ENCODE measurements at places on chromosomes 1 and 21.

- no peak for DNase-seq
These were observed 54.6 kb downstream of the PRKCZ start for GRCh38 chr1:2104621-2105427.

DNA sequence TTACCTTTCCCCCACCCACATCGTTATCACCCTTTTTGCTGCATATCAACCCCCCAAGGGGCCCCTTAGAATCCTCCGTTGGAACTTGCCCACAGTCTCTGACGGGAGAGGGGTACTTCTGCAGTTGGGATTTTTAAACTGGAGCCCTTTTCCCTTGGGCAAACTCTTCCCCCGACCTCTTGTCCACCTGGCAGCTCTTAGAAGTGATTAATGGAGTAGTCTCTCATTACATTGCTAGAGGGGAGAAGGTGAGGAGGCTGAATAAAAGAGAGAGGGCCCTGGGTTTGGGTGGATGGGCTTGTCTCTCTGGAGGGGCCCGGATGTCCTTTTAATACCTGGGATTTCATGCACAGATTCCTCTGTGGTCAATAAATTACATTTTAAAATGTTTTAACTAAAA is 27.2 kb upstream of the TSPAN2 start:
- no peak for DNase-seq

DNA sequence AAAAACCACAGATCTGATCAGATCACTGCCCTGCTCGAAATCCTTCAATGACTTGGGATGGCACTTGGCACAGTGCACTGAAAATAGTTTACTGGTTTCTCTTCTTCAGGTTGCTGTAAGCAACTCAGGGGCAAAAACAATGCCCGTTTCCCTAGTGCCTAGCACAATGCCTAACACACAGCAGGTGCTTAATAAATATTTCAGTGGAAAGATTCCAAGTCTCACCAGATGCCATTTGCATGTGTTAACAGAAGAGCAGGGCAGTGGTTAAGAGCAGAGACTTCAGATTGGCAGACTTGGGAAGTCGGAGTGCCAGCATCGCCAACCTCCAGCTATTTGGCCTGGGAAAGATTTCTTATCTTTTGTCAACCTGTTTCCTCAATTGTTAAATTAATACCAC is 10.9 kb upstream of the METTL25B start:
- peak; percentile 70 for DNase-seq

GRCh38 chr1:116481934-116482333 is 88.9 kb downstream of the CD58 start:
- DNase-seq, result no peak

DNA sequence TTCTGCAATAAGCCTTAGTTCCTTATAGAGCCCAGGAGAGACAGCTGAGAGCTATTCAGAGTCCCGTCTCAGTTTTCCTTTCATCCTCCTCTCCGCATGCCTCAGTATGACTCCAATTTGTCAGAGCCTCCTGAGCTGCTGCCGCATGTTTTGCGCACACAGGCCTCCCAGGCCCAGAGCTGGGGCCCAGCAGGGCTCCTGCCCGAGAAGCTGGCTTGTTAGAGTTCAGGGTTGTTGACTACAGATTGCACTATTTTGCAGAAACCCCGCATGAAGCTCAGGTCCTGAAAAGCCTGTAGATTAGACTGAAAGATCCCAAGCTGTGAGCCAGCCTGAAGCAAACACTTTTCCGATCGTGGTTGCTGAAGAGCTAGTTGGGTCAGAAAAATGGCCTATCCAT is 51.5 kb downstream of the IGSF5 start:
- no peak for DNase-seq

DNA sequence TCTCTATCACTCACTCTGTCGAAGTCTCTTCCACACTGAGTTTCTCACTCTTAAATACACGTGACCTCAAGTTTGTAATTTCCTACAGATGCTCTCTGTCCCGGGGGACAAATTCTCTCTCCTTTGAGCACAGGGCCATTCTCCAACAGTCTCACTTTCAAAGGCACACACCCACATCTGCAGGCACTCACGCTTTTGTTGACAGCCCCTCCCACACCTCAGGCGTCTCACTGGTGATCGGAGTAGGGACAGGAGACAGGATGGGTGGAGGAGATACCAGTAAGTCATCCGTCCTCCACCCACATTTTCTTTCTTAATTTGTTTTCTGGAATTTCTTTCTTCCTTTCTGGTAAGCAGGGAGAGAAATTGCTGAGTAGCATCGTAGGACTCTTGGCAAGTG is 40.6 kb upstream of the GREM2 start:
- no peak for DNase-seq

DNA sequence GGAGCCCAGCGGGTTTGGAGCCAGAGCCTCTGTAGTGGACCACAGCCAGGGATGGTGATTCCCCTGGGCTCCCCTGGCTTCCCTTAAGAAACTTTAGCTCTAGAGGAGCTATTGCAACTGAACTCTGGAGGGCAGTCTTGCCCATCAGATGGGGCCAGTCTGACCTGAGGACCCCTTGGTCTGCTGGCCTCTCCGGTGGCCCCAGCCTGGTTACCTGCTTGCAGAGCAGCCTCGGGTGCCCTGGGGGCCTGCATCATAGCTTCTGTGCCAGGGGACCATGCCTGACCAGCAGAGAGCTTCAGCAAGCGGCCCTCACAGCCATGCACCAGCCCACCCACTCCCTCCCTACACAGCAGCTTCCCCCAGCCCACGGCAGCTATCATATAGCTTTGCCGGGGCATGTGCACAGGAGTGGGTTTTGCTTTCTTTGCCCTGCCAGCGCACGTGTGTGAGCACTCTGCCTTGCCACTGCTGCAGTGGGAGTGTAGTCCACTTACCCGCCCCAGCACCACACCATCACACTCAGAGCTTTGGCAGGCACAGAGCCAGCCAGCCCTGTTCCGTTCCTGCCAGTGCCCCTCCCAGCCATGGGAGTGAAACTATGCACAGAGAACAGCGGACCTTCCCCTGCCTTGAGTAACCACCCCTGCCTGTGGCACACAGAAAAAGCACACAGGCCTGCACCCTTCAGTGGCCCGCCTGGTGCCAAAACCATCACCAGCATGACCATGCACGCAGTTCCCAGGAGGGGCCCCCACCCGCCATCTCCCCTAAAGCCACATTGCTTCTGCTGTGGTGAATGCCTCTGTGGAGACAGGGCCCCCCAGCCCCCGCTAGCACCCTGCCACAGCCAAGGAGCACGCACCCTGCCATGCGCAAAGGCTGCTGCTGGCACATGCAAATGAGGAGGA is 442.9 kb upstream of the NEGR1 start:
- DNase-seq, result no peak

GRCh38 chr1:960363-961131 is at the start of gene KLHL17:
KLHL17 (plus strand) TSS chr1:960584; CDS start chr1:960694, 110 bp downstream.
- peak; percentile 90 for DNase-seq

DNA sequence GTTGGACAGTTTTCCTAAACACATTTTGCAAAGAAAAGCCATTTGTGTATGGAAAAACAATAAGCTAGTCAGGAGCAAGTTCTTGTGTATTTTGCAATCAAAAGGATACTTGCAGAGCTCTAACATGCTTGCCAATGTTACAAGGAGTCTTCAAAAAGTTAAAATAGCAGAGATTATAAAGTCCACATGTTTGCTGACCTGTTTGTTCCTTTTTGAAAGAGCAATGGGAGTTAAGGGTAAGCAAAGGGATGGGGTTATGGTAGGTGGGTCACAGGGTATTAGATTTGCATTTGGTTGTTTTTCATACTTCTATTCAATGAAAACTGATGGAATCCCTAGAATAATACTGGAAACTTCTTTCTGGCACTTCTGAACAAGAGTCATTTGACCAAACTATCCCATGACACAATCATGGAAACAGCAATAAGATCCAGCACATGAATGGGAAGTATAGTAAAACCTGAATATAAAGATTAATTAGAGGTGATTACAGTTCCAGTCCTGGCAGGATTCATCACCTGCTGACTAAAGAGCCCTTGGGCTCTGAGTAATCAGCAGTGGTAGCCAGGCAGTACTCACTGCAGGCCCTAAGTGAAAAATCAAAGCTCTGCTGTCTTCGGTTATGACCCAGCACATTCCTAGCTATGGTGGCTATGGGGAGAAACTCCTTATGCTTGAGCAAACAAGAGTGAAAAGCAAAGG is 27.1 kb upstream of the ZC3H11B start:
- peak; percentile 36 for DNase-seq

- DNase-seq, result no peak
These were observed 43.7 kb downstream of the DISP3 start for GRCh38 chr1:11522400-11523235.

- DNase-seq, result no peak
These were observed 5.2 kb downstream of the AGO1 start for GRCh38 chr1:35888255-35888654.

DNA sequence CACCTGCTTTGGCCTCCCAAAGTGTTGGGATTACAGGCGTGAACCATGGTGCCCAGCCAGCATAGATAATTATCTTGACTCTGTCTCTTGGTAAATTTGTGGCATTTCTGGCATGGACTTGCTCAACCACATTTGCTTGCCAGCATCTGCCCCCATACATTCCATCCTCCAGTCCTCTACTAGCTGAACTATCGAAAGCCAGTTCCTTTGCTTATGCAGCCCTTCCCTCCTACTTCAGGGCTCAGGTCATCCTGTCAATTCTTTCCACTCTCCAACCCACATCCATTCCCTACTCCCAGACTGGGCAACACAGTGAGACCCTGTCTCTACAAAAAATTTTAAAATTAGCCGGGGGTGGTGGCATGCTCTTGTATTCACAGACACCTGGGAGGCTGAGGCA is 13.0 kb upstream of the UQCRHL start:
- peak; percentile 37 for DNase-seq

DNA sequence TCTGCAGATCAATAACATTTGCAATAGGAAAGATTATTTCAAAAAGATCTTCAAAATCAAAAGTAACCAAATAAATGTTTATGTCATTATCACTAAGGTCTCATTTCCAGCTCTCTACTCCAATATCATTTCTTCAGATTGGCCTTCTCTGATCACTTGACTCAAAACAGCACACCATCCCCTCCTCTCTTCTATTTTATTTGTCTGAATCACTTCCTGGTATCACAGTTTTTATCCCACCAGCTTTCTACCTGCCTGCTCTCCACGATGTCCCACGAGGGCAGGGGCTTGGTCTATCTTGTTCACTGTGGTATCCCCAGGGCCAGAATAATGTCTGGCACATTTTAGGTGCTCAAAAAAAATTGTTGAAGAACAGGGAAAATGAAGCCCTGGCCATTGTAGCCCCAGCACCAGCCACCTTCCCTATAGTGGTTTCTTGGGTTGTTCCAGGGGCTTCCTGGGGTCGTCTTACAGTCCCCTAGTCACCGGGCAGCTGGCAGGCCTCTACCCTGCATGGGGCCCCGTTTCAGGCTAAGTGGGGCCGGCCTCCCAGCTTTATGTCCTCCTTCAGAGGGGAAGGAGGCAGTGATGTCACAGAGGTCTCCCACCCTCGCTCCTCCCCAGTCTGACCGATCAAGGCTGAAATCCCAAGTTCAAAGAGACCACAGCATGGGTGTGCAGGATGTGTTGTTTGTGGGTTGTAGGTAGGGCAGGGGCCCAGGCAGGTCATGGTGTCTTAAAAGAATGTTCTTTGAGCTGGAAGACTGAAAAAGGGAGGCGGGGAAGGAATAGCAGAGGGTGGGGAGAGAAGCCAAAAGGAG is 3.5 kb upstream of the PADI1 start:
- DNase-seq, result no peak

DNA sequence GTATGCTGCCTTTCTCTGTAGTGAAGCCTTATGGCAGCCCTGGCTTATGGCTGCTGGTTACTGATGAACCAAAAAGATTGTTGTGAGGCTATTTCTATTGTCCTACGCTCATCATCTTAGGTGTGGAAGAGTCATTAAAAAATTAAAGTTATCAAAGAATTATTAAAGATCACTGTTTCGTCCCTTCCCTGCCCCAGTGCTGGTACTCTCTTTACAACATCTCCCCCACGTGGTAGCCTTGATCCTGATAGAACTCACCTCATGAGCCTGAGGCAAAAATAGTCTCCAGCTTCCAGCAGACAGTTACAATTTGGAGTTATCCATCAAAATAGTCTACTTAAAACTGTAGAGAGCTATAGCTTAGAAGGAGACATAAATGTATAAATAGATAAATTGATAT is 201.5 kb downstream of the S1PR1 start:
- no peak for DNase-seq

- DNase-seq, result no peak
These were observed 21.5 kb downstream of the CDC73 start for GRCh38 chr1:193143285-193143684.

DNA sequence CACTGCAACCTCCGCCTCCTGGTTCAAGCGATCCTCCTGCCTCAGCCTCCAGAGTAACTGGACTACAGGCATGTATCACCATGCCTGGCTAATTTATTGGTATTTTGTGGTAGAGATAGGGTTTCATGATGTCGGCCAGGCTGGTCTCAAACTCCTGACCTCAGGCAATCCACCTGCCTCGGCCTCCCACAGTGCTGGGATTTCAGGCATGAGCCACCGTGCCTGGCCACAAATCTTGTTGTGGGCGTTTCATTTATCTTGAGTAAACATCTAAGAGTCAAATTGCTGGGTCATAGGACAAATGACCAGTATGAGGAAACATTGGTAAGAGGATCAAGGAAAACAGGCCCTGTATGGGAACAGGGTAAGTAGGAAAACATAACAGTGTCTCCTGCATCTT is 17.9 kb downstream of the TMEM200B start:
- DNase-seq, result no peak

DNA sequence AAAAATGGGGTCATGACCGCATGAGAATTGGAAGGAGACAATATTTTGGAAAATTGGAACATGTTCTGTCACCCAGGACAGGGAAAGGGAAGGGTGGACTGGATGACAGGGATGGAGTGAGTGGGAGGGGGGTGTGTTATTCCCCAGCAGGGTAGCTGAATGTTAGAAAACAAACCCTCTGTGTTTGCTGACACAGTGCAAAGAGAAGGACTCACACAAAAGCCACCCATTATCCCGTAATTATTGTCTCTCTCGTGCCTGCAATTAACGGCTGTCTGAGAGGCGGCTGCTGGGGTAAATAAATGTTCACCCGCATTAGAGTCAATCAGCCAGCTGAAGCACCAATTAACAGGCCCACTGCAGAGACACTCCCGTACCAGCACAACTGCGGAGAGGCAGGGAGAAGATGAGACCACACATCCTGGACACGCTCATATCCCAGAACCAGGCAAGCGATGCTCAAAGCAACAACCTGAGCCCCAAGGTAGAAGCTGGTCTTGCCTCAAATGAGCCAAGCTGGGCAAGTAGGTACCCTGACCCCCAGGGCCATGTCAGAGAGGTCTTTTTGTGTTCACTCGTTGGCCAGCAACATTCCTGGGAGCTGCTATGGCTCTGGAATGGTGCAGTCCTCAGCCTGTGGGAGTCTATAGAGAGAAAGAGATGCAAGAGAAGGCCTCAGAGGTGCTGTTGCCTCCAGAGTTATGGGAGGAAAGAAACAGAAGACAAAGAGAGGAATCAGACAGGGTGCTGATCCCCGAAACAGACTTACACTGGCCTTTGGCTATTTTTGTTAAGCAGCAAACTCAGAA is 19.4 kb downstream of the PLEKHA6 start:
- DNase-seq, result no peak

GRCh38 chr1:46801323-46802055 is 2.6 kb downstream of the CYP4B1 start:
- no peak for DNase-seq

- DNase-seq, result no peak
These were observed 33.2 kb upstream of the VASH2 start for GRCh38 chr1:212917134-212917485.

- no peak for DNase-seq
These were observed 175.0 kb downstream of the DAB1 start for GRCh38 chr1:57248830-57249229.

- no peak for DNase-seq
These were observed 151.7 kb upstream of the ZNF648 start for GRCh38 chr1:182213163-182213562.
